ENCODE measurements at places on chromosomes 6 and 20.
A peak's percentile ranks its signal among the peaks of the same experiment; 100 is the strongest.

DNA sequence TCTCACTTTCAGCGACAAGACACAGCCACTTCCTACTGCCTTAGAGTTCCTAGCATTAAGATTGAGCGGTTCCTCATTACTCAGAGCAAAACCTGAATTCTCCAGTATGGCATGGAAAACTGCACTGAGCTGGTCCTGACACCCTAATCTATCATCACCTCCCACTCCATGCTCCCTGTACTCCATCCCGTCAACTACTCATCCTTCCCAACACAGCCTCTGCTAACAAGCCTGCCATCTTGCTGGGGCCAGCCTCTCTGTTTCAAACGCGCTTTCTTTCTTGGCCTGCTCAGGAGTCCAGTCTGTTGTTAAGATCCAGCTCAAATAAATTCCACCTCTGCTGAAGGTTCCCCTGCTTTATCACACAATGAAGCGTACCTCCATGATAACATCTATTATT lies 12.0 kb downstream of the PRKN start:
- no peak for DNase-seq

DNA sequence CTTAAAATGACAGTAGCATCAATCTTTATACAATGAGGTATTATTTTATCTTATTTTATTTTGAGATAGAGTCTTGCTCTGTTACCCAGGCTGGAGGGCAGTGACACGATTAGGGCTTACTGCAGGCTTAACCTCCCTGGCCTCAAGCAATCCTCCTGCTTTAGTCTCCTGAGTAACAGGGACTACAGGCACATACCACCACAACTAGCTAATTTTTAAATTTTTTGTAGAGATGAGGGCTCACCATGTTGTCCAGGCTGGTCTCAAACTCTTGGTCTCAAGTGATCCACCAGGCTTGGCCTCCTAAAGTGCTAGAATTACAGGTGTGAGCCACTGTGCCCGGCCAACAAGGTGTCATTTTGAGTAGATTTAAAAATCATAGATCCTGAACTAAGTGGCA lies 125.9 kb downstream of the PDSS2 start:
- DNase-seq: no peak

DNA sequence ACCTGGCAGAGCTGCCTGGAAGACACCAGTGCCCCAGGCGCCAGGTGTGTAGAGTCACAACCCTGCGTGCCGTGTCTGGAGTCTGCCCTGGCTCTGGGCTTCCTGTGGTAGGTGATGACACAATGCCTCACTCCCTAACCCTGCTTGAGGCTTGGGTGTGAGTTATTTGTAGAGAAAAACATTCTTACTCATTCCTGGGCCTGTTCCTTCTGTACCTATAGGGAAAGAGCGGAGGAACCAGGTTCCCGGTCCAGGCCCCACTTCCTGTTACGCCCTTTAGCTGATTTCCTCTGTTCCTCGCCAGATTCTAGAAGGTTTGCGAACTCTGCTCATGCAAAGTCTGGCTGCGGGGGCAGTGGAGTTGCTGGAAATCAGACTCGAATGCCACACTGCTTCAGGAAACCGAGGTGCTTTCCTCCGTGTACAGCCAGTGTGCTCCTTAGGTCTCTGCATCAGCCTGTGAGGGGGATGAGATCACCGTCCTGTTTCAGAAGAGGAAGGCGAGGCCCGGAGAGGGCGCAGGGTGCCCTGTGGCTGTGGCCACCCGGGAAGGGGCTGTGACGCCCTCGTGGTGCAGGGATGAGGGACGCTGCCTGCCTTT lies 67.1 kb upstream of the DUSP22 start:
- no peak for DNase-seq

DNA sequence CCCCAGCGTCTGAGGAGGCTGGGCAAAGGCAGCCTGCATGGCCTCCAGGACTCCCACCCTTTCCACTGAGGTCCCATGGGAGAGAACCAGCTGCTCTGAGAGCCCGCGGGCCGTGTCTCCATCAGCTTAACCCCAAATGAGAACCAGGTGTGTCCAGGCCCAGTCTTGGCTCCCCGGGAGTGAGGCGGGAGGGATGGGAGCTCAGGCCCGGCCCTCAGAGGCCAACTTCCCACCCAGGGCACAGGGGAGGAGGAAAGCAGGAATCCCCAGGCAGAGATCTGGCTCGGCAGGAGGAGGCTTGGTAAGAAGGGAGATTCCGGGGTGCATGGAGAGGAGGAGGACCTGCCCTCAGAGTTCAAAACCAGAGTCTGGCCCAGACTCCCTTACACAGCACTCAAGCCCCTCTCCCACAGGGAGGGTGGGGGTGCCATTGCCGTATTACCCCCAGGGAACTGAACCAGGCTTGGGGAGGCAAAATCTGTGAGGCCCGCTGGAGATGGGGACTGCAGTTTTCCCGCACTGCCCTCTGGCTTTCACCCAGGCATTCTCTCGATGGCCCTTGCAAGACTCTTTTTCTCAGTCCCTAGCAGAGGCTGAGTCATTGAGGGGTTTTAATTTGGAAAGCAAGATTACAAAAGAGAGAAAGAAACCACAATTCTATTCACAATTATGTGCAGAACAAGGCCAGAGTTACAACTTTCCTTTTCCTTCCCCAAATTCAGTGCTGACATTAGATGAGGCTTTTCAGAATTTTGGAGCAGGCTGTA lies 17.1 kb downstream of the FOXF2 start:
- no peak for DNase-seq

DNA sequence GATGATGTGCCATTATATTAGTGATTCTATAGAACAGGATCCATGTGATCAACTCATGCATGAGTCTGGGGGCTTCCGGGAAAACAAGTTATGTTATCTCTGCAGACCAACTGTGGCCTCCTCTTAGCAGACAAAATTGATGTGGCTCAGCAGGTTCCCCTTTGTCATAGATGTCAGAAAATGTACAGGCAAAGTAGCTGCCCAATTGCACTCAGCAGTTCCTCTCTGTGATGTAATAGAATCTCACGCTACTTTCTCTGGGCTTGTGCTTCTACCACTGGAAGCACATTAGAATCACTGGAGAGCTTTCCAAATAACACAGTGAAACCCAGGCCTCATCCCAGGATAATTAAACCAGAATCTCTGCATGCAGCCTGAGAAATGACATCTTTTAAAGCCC lies 253.1 kb downstream of the SLC24A3 start:
- DNase-seq: no peak

GRCh38 chr6:43032326-43032725 lies 10.9 kb downstream of the RRP36 start:
- no peak for DNase-seq

DNA sequence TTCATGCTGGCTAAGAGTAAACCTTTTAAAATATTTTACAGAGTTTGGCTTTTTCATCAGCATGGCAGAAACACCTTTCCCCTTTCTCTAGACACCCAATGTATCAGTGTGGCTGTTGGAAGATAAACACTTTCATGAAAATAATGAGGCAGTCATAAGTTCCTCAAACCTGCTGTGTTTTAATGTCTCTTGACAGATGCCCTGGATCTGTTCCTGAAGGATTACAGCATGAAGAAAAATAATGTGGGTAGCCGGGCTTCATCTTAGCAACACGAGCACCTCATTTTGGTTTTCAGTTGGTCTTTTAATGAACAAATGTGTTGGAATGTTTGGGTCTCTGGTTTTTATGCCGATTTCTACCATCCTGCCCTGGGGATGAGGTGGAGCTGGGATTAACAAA lies 45.5 kb upstream of the UNC93A start:
- no peak for DNase-seq

GRCh38 chr20:23127506-23128279 lies 41.6 kb upstream of the CD93 start:
- DNase-seq: no peak

DNA sequence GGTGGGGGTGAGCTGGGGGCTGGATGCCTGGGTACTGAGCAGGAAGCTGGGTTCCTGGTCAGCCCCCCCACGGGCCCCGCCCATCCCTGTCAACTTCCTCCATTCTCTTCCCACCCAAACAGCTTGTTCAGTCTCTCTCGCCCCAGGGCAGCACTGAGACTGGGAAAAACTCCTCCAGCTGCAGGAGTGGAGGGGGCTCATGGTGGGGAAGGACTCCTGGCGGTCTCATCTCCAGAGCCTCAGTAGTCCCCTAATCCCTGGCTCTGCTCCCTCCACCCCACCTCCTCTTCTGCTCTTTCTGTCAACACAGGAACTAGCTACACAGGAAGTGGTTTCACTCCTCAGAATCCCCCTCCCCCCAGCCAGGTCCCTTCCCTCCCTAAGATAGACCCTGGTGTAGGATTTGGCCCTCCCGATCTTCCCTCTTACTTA lies at the start of gene GPSM3:
Gene GPSM3 (minus strand): TSS at position 36 of the 432 bp plus-strand sequence. CDS start 130 bp downstream, outside the sequence.
- DNase-seq: no peak

DNA sequence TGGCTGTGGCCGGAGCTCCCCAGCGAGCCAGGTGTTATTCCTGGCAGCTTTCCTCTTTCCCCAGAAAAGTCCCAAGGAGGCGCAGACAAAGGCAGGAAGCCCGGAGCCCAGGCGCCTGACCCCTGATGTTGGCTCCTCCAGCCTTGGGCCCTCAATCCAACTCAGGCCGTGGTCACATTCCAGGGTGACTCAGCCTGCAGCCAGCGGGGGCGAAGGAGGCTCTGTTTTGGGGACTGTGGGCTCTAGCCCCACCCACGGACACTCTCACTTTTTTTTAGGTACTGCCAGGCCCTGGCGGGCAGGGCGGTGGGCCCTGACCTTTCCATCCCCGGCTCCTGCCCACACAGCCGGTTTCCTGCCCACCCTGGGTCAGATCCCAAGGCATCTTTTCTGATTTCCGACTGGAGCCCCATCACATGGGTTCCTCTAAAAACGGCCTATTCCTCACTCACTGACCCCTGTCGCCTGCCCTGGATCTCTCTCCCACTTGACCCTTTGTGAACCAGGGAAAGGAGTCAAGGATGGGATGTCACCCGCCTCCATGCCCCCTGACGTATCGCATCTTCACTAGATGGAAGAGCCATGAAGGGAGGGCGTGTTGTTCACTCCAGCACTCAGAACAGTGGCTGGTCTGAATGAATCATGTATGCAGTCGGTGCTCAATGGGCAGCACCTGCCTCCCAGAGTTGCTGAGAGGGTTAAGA lies 5.5 kb downstream of the PTGIS start:
- DNase-seq: peak; percentile 68

GRCh38 chr20:63652192-63652980 lies 838 bp downstream of the STMN3 start:
- no peak for DNase-seq

- no peak for DNase-seq
Observed at GRCh38 chr6:154479771-154480639, 30.5 kb downstream of the CNKSR3 start.

- DNase-seq: no peak
Observed at GRCh38 chr20:58184063-58184462, 44.4 kb downstream of the ANKRD60 start.
